ENCODE measurements at places on chromosomes 2 and 18.

DNA sequence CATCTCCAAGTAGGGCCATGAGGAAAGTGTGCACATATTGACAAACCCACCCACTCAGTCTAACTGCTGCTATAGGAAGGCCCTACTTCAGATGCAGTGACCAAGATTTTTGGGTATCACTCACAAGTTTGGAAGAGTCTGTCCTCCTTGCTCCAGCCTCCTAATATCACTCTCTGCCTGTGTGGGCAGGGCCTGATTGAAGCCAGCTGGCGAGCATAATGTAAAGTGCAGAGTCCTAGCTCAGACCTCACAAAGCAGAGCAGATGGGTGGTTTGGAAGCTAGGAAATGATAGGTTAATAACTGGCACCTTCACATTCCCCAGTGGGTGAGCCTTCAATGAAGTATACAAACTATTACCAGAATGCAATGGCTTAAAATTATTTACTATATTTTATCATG is 11.2 kb upstream of the SULT1C3 start:
- DNase-seq, result no peak

DNA sequence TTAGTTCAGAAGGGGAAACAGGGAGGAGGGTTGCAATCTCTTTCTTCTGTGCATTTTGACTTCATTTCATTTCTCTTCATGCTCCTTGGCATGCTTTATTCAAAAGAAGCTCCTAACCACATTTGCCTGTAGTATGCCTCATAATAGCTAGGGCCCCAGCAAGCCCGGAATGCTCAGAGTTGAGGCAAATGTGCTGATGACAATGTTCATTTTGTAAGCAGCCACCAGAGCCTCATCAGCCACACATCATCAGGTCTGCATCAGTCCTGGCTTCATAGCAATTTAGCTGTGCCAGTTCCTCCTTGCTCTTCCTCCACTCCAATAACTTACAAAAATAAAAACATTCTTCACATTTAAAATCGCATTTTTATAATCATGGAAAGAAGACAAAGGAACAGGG is 65.4 kb upstream of the MMADHC start:
- no peak for DNase-seq

- no peak for DNase-seq
Observed at GRCh38 chr2:159032580-159032979, 64.1 kb downstream of the TANC1 start.

DNA sequence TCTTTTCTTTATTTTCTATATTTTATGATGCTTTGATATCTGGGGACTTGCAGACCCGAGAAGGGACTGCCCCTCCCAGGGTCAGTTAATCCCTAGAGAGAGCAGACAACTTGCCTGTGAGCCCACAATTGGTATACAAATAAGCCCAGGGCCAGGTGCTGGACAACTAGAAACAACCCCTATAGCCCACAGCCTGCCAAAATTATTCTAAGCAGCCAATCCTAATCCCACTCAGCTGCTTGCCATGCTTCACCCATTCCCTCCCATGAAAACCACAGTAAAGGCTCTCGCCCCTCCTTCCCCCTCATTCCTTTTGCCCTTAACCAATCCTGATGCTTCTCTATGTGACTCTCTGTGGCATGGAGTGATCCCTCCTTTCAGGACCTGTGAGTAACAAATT is 380.7 kb downstream of the RBM43 start:
- DNase-seq, result peak; percentile 40

- DNase-seq, result no peak
Observed at GRCh38 chr2:26034637-26034992, 731 bp downstream of the RAB10 start.

DNA sequence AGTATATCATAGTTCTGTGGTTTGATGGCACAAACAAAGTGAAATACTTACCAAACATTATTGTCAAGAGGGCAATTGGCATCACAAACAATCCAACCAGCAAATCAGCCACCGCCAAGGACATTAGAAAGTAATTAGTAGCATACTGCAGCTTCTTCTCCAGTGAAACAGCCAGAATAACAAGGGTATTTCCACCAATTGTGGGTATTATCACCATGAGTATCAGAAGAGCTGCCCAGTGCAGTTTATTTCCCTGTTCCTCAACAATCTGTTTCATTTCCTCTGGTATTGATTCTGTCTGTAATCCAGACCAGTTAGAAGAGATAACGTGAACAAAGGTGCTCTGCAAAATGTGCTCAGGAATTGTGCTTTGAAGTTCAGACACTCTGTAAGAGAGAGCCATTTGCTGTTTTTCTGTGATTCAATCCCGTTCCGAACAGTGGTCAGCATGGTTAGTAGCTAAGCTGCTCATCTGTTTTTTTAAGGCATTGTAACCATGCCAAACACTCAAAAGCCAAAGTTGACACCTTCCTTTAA is 1.4 kb downstream of the HTR2B start:
- no peak for DNase-seq

Measured in skeletal muscle cell (primary cell).